Aortic smooth muscle cell (primary cell): ENCODE measurements at places on chromosomes 16 and 17. TPM values are rescaled to one million over a fixed set of nuclear protein-coding genes. Genes with fewer than 3 reads are reported as not detected.

Gene SLC6A2
- total RNA-seq = not detected in 2 replicates

Gene WNT9B
- 0.13 TPM in 1 of 2 replicates, not detected in the other for total RNA-seq

Gene KRTAP2-3
- total RNA-seq = not detected in 2 replicates

Gene SLC9A5
- 0.31 and 0.66 TPM in 2 replicates for total RNA-seq

Gene CA5A
- total RNA-seq = not detected in 2 replicates

Gene LYRM9
- 5.7 and 8.6 TPM in 2 replicates for total RNA-seq

Gene DRC7
- total RNA-seq = not detected in 2 replicates

Gene PPY
- total RNA-seq = not detected in 2 replicates

Gene CDRT4
- total RNA-seq = 0.92 and 2.3 TPM in 2 replicates

Gene CBFA2T3
- total RNA-seq = 0.06 TPM in 1 of 2 replicates, not detected in the other

Gene HBQ1
- total RNA-seq = not detected in 2 replicates

Gene MVD
- 60.4 and 68.6 TPM in 2 replicates for total RNA-seq

Gene NEUROD2
- not detected in 2 replicates for total RNA-seq

Gene OR1A1
- not detected in 2 replicates for total RNA-seq

Gene B4GALNT2
- total RNA-seq = 0.06 and 1.5 TPM in 2 replicates

Gene SMIM22
- not detected in 2 replicates for total RNA-seq

Gene MT1B
- not detected in 2 replicates for total RNA-seq

Gene HASPIN
- total RNA-seq = 2.7 and 3.8 TPM in 2 replicates

Gene SLC13A2
- total RNA-seq = not detected in 2 replicates

Gene SPDYE4
- not detected in 2 replicates for total RNA-seq

Gene TSNAXIP1
- total RNA-seq = 0.99 and 1.1 TPM in 2 replicates

Gene COL1A1
- 275 and 507 TPM in 2 replicates for total RNA-seq

Gene CSH2
- not detected in 2 replicates for total RNA-seq

Gene CHRNE
- total RNA-seq = 0.19 and 0.26 TPM in 2 replicates

Gene RNF222
- not detected in 2 replicates for total RNA-seq

Gene CHST4
- not detected in 2 replicates for total RNA-seq

Gene SP6
- total RNA-seq = 0.12 and 0.13 TPM in 2 replicates

Gene NT5M
- total RNA-seq = 1.1 and 1.3 TPM in 2 replicates

Gene TMEM98
- 126 and 140 TPM in 2 replicates for total RNA-seq

Gene CES3
- total RNA-seq = 0.13 and 0.56 TPM in 2 replicates
